ENCODE measurements at places on chromosomes 12 and 14. TPM values are rescaled to one million over a fixed set of nuclear protein-coding genes. Genes with fewer than 3 reads are reported as not detected.

DNA sequence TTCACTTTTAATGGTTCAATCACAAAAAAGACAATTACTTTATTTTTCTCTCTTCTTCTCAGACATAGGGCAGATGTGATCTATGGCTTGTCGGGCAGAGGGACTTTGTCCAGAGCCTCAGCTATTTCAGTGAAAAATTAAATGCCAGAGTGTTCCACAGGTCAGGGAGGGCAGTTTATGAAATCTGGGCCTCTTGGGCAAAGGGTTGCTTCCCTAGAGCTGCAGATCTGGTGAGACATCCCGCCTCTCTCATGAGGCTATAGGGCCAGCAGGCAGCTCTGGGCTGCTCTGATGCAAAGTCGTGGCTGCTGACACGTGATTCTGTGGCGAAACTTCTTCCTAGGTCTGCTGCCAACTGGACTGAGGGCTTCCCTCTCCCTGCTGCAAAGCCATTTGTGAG lies 6.0 kb downstream of the CLMN start:
- DNase-seq, result no peak

DNA sequence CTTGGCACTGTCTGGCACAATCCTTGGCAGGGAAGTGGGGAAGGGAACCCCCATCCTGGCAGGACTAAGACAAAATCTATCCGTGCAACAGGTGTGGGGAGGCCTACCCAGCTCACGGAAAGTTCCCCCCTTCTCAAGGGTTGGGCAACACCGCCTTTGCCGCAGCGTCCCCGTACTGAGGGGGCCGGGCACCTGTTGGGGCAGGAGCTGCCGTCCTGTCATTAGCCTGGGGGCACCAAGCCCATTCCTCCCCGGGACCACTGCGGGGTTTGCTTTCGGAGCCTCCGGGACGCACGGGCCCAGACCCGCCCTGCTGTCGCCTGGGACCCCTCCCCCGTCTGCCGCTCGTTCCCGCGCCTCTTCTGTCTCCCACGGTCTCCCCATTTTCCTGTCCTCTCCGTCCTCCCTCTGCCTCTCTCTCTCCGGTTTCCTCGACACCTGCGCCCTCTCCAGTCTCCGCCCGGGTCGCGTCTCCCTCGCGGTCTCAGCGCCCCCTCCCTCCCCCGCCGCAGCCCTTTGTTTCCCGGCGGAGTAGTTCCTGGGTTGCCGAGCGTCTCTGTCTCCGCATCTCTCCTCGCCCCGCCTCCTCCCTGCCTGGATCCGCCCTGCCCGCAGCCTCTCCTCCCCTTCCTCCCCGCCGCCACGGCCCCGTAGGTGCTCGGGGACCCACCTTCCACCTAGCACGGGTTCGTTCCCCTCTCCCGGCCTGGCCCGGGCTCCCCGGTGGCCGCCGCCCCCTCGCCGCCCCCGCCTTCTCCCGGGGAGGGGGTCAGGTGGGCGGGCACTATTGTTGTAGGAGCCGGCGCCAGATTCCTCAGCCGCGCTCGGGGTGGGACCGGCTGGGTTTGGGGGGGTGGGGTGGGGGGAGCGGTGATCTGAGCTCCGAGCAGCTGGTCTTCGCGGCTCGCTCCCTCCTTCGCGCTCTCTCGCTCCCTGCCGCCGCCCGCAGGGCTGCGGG lies at the start of gene CACNB3:
Gene CACNB3 (plus strand): TSS at position 624 of the 958 bp plus-strand sequence. CDS start 434 bp downstream, outside the sequence.
- DNase-seq, result peak; percentile 61

- DNase-seq, result no peak
Observed at GRCh38 chr12:79686171-79686570, 4.6 kb downstream of the PAWR start.

- DNase-seq, result no peak
Observed at GRCh38 chr14:55500219-55500701, 59.8 kb upstream of the TBPL2 start.

DNA sequence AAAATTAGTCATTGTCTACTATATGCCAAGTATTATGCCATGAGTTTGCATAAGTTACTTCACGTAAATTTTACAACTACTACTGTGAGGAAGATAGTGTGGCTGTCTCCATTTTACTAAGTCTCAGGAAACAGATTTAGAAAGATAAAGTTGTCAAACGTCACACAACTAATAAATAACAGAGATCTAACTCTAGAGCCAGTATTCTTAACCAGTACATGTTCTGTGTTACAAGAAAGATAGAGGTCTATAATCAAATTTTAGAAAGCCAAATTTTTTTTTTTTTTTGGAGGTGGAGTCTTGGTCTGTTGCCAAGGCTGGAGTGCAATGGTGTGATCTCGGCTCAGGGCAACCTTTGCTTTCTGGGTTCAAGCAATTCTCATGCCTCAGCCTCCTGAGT lies 14.2 kb downstream of the CLEC4C start:
- DNase-seq, result no peak

- no peak for DNase-seq
Observed at GRCh38 chr12:100857418-100857817, 62.8 kb downstream of the ANO4 start.

- DNase-seq, result no peak
Observed at GRCh38 chr12:76551482-76551888, 8.1 kb downstream of the OSBPL8 start.

GRCh38 chr12:55624056-55624455 lies 12.6 kb upstream of the OR10P1 start:
- no peak for DNase-seq

DNA sequence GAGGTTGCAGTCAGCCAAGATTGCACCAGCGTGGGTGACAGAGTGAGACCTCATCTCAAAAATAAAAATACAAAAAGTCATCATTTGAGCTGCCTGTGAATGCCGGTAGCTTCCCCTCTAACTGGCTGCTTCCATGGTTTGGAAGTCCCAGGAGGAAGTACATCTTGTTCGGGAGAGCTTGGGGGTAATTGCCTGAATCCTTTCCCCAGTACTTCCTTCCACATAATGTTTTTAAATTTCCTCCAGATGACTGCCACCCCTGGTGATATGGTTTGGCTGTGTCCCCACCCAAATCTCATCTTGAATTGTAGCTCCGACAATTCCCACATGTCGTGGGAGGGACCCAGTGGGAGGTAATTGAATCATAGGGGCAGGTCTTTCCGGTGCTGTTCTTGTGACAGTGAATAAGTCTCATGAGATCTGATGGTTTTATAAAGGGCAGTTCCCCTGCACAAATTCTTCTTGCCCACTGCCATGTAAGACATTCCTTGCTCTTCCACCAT lies 87.2 kb downstream of the SPRING1 start:
- no peak for DNase-seq

DNA sequence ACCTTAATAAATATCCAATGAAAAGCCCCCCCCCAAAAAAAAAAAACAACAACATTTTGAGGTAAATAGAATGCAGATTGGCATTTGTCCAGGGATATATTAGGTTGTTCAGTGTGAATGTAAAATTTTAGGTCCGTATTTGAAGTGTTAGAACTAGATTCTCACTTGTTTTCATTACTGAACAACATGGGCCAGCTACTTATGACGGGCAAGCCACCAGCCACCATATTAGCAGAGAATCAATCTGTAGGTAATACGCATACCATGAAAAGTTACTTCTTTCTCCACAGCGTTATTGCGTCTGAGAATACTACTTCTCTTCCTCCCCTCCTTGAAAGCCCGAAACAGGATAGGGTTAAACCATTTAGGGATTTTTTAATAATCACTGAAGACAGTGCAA lies 5.4 kb downstream of the FLRT2 start:
- DNase-seq, result no peak

DNA sequence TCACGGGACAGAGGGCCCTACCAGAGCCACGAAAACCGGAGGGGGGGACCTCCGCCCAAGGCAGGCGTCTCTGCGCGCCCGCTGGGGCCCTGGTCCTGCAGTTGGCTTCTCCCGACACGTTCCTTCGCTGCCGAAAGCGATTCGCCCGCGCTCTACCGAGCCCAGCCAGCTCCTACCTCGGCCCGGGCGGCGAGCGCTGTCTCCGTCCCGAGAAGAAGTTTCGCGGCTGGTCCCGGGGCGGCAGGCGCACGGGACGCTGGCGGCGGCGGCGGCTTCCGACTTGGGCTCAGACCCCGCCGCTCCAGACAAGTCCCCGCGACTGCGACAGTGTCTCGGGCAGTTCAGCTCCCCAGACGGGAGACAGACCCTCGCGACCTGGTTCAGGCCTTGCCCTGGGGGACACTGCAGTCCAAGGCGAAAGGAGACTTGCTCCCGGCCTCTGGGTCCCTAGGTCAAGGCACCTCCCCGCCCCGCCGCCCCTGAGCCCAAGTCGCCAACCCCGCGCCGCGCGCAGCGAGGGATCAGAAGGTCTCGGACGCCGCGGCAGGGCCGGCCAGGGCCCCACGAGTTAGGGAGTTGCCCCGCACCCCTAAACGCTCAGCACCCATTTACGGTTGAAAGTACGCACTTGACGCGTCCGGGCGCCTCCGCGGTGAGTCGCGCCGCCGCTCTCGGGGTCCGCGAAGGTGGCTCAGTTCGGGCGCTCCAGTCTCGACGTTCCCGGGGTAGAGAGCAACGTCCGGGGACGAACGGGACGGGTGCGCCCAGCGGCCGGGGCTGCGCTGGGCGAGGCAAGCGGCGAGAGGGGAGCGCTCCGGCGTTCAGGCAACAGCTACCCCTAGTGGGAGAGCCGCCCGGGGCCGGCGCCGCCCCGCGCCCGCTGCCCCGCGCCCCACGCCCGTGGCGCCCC lies 1.4 kb upstream of the DIO3 start:
- DNase-seq, result no peak

DNA sequence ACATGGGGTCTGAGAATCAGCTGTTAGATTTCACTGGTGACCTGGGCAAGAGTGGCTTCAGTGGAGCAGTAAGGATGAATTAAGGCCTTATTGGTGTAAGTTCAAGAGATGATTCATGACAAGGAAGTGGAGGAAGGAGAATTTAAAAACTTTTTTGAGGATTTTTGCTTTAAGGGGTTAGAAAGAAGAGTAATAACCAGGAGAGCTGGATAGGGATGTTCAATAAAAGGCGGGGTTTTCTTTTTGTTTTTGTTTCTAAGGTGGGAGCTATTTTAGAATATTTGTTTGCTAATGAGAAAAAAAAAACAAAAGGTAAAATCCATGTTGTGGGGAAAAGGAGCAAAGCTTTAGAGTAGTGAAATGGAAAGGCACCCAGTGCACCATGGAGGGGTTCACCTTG lies 15.2 kb upstream of the TUBA1B start:
- DNase-seq, result no peak

FRMD6 gene
- total RNA-seq, result 4.9 TPM

- DNase-seq, result peak; percentile 80
Observed at GRCh38 chr12:6946033-6946919, 2.5 kb downstream of the C12orf57 start.

CCDC196 gene
- not detected for total RNA-seq

VWF gene
- 0.32 TPM for total RNA-seq

DNA sequence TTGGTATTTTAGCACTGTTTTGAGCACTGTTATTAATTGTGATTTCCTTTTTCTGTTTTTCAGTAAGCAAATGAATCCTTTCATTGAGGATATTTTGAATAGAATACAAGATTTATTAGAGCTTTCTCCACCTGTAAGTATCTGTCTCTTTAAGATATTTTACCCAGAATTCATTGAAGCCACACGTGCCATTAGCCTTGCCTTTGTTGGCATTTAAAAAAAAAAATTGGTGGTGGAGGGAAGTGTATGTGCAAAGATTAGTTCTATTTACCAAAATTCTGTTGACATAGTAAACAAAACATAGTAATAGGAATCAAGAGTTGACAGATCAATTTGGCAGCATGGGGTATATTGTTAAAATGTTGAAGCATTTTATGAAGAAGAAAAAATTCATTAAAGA lies 23.8 kb downstream of the XPOT start:
- DNase-seq, result no peak

DNA sequence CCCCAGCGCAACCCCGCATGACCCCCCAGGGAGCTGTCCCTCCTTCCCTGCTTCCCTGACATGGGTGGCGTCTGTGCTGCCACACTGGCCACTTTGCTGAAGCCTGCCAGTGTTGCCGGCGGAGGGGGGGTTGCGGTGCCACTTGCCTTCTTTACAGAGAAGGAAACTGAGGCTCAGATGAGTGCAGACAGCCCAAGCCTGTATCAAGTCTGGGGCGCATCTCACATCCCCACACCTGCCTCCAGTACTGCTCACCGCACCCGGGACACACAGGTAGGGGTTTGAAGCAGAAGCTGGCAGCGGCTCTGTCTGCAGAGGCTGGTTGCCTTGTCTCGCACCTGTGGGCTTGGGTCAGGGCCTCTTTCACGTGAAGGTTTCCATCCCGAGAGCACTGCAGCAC lies 104.7 kb upstream of the RTL1 start:
- no peak for DNase-seq

DNA sequence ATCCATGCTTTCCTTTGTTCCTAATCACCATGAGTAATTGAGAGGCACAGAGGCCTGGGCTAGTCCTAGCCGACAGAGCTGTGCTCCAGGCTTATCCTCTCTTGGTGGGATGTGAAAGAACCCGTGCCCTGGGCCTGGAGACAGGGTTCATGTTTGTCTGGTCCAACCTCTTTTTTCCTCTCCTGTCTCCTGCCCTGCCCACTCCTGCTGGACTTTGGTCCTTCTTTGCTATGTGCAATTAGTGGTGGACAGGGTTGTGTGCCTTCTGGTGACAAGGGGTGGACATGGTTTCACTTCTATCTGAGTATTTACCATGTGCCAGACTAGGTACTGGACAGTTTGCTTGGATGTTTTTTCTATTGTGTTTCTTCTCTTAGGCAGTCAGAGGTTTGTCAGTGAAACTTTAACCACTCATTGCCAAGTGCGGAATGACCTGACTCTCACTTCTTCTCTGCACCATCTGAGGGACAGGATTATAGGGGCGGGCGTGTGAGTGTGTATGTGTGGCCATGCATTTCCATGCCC lies 126.1 kb downstream of the SMOC1 start:
- no peak for DNase-seq

DNA sequence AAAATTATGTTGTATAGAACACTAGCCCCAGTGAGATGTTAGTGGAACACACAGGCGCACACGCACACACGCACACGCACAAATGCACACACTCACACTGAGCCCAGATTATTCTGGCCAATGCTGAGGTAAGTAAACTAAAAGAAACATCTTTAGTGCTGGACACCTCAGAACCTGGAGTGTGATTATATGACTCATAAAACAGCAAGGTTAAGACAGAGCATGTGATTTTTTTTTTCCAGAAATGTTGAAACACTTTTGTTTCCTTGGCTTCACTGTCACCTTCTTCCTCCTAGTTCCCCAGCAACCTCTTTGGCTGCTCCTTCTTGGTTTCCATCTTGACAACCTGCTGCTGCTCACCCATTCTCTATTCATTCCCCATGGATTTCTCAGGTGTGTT lies 141.0 kb upstream of the ALG10B start:
- DNase-seq, result no peak

GRCh38 chr12:2034633-2035430 lies 18.0 kb upstream of the CACNA1C start:
- peak; percentile 89 for DNase-seq

GRCh38 chr12:71727958-71728357 lies 26.7 kb upstream of the RAB21 start:
- no peak for DNase-seq

DNA sequence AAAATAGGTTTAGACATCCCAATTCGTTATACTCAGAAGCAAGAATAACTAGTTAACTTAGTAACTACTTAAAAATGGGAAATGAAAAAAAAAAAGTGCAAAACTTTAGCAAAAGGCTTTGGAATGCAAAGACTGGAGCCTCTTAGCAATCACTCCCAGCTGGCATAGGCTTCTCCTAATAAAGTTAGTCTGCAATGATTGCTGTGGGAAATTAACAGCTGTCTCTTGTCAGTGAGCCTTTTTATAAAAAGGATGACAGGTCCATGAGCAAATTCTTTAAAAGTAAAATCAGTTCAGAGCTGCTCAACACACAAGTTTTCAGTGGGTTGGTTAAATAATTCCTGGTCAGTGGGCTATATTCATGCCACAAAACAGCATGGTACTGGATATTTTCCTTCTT lies 7.4 kb upstream of the SYCP3 start:
- no peak for DNase-seq

PSME2 gene
- total RNA-seq, result 176 TPM

GRCh38 chr14:65079201-65079600 lies 23.1 kb downstream of the MAX start:
- no peak for DNase-seq
